Stimulated activated CD4-positive, alpha-beta T cell treated with anti-CD3 and anti-CD28 coated beads, Interleukin-2, amount 100 ng/mL, for 24 hours (primary cell): ENCODE measurements at places on chromosomes 11 and 22.

- no peak for DNase-seq
Observed at GRCh38 chr11:110479108-110480101, 49.7 kb downstream of the FDX1 start.

GRCh38 chr11:111000400-111001080 lies 245.0 kb upstream of the POU2AF2 start:
- DNase-seq, result no peak

GRCh38 chr11:126210871-126211235 lies 597 bp downstream of the RPUSD4 start:
- no peak for DNase-seq

GRCh38 chr11:12845739-12846358 lies 163.3 kb upstream of the RASSF10 start:
- no peak for DNase-seq

DNA sequence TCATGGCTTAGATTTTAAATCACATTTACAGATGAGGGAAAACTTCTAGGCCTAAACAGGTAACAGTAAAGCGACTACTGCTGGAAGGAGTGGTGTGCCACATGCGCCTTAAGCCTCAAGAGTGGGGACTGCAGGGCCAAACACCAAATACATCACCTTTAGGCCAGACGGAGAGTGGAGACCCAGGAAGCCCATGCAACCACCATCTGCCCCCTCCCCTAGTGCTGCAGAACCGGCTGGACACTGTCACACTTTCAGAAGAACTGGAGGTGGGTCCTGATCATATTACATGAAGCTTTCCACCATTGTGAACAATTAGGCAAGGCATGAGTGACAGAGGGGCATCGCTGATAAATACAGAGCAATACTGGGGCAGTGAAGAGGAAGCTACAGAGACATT lies 28.9 kb downstream of the SLC25A18 start:
- no peak for DNase-seq

GRCh38 chr22:49253656-49254055 lies 574.0 kb downstream of the BRD1 start:
- DNase-seq, result no peak

DNA sequence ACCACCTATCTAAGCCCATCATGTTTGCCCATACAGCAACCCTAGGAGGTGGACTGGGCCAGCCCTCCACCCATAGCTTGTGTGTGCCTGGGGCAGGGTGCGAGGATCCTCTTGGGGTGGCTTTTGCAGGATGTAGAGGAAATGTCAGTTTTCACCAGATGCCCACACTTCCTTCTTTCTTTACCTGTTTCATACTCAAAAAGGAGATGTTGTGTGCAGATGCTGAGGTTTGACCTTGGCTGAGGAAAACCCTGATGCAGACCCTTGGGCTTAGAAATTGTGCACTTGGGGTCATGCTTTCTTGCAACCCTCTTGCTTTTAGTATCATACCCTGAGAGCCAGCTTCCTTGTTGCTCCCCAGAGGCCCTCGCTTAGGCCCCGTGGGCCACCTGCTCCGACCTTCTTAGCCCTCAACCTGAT lies 2.2 kb downstream of the HTR3A start:
- DNase-seq, result no peak

DNA sequence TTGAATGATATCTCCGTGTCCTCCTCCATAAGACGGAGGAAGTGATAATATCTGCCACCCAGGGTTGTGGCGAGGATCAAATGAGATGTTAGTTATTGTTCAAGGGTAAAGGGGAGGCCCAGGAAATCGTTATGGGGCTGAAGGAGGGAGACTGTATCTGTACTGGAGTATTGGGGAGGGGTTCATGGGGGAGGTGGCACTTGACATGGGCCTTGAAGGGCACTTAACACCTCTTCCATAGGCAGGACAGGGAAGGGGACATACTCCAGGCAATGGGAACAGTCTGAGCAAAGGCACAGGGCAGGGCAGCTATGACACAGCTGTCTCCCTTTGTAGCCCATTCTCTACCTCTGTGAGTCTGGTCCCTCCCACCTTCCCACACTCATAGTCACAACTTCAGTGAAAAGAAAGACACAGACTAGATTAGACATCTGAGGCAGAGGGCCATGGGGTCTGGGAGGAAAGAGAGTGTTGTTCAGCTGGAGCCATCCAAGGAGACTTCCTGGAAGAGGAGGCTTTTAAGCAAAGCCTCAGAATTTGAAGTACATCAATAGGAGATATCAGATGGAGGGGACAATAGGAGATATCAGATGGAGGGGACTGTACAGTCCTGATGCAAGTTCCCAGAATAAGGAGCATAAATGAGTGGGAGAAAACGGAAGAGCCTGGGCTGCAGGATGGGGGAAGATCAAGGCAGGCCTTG lies 15.8 kb upstream of the DGKZ start:
- no peak for DNase-seq

- no peak for DNase-seq
Observed at GRCh38 chr11:47158242-47158641, 18.4 kb downstream of the ARFGAP2 start.

- DNase-seq, result no peak
Observed at GRCh38 chr11:81098471-81098870, 1635.2 kb downstream of the FAM181B start.

DNA sequence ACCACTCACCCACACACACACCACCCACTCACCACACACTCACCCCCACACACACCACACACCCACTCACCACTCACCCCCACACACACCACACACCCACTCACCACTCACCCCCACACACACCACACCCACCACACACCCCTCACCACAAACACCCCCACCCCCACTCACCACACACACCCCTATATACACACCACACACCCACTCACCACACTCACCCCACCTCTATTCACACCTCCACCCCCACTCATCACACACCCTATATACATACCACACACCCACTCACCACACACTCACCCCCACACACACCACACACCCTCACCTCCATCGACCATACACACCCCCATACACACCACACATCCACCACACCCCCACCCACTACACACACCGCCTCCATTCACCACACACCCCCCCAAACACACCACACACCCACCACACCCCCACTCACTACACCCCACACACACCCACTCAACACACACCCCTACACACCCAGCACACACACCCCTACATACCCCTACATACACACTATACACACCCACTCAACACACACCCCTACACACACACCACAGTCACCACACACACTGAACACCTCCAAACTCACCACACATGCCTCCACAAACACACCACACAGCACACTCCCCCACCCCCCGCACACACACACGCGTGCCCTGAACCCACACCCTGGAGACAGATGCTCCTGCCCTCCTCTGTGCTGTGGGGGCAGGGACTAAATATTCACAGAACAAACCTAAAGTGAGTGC lies 19.0 kb upstream of the TTLL12 start:
- no peak for DNase-seq

- DNase-seq, result no peak
Observed at GRCh38 chr11:35714882-35715627, 52.5 kb downstream of the TRIM44 start.

DNA sequence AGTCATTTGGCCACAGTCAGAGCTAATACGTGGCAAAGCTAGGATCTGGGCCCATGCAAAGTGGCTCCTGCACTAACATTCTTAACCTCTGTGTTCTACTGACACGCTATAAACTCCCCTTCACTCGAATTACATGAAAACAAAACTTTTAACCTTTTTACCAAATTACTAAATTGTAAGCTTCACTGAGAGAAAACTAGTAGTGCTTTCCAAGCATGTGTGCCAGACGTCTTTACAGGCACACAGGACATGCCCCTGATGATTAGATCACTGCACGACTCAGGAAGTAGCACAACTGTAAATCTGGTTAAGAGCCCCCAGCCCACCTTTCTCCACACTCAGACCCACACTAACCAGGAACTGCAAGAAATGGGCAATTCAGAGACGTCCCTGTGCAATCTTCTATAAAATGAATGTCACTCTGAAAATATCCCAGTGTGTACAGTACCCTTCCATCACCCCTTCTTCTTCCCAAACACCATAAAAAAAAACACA lies 16.1 kb downstream of the PHF21A start:
- no peak for DNase-seq

- DNase-seq, result no peak
Observed at GRCh38 chr11:42422090-42422489, 889.7 kb upstream of the API5 start.

GRCh38 chr11:80007616-80008015 lies 566.8 kb upstream of the TENM4 start:
- DNase-seq, result no peak

GRCh38 chr11:18768472-18768901 lies 23.1 kb downstream of the PTPN5 start:
- no peak for DNase-seq

DNA sequence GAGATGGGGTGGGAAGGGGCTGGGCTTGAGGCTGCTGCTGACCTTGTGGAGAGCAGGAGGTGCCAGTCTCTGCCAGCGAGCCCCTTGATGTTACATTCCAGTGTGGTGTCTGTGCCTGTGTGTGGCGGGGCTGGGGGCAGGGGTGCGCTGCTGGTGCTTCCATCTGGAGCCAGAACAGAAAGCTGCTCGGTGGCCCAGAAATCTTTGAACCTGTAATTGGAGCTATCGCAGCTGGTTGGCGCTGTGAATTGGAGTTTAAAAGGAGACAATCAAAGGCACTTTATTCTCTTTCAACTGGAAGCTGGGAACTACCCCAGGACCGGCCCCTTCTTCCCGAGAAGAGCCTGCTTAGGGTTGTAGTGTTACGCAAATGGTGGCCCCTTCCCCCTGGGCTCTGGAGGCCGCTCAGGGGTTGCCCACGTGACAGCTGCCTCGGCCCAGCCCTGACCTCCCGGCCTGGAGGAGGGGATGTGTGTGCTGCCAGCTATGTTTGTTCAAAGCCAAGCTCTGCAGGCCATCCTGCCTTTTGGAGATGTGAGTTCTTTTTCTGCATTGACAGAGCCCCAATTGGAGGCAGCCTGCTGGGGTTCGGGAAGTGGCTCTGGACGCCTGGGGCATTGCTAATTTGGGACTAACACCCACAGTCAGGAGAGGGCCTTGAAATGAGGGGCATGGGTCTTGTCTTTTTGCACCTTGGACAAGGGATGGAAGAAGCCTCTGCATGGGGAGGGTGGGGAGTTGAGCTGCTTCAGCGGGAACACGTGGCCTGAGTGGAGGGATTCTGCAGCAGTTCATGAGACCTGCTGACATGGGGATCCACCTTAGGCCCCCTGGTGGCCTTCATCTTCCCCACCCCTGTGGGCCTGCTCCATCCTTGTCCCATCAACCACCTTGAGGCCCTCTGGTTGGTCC lies 14.0 kb upstream of the ARSA start:
- no peak for DNase-seq

GRCh38 chr11:134630861-134631260 lies 218.8 kb upstream of the B3GAT1 start:
- no peak for DNase-seq

DNA sequence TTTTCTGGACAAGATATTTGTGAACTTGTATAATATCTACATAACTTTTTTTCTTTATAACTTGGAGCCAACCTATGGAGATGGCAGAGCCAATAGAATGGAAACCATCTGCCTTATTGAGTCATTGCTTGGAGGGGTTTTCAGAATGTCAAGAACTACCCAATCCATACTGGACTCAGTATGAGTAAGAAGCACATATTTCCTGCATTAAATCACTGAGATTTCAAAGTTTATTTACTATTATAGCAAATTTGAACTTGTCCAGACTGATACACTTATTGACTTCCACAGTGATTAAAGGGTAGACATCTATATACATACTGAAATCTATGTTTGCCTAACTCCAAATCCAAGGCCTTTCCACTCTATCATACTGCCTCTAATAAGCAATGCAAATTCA lies 704.0 kb downstream of the KCNA4 start:
- no peak for DNase-seq

DNA sequence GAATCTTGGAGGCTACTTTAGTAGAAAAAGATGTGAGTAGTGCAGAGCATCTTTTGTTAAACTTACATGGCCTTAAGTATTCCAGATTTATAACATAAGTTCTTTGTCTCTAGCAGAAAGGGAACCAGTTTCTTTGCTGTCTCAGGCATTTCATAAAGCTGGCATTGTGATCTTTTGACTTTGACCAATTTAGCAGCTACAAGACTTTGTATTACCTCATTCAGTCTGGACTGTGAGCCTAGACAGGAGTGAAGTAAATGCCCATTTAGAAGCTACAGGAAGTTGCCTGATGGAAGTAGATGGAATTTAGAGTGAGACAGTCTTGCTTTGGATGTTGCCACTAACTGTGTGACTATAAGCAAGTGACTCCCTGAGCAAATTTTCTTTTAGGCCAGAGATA lies 25.7 kb upstream of the GLYAT start:
- no peak for DNase-seq

GRCh38 chr11:8566613-8567210 lies 27.3 kb downstream of the STK33 start:
- no peak for DNase-seq

DNA sequence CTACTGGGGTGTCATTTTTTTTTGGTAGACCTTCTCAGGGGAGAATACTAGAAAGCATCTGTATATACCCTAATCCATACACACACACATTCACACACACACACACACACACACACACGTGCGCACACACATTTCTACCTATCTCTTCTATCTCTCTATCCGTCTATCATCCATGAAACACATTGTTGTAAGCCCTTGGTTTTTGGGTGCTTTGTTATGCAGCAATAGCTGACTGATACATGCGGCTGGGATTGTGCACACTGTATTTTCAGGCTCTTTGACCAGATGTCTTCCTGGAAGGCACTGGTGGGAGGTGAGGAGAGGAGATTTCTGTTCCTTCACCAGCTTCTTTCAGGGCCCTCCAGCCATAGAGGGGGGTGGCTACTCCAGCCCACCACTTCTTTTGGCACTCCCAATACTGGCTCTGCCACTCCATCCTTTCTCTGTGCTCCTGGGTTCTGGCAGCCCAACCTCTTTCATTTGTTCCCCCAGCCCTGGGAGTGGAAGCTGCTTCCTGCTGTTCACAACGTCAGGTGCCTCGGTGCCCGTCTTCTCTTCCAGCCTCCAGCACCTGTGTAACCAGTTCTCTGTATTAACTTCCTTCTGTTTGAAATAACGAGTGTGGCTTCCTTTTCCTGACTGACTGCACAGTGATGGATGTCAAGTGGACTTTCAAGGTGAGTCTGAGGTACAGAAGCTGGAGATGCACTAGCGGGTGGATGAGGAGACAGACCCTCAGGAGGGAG lies 12.4 kb upstream of the MUC2 start:
- DNase-seq, result no peak

- DNase-seq, result no peak
Observed at GRCh38 chr11:86765203-86765602, 35.1 kb upstream of the PRSS23 start.

- DNase-seq, result no peak
Observed at GRCh38 chr11:89441606-89442005, 49.6 kb downstream of the NOX4 start.
